ENCODE measurements at places on chromosomes 3 and 15.

DNA sequence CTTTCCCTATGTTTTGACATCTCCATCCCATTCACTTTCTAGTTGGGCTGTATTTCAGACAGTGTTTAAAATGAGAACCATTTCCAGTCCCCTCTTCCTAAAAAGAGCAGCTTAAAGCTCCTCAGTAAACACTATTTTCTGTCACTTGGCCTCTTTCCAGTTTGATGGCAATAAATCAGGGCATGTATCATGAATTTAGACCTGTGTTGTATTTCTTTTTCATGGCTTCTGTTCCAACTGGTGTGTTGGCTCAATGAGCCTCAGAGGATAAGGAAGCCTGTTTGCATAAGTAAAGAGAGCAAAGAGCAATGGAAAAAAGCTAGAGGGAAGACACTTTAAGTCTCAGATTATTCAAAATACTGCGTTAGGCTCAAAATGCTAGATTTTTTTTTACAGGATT is 7.2 kb downstream of the CCDC80 start:
- no peak for DNase-seq

GRCh38 chr15:40302288-40302886 is 5.3 kb downstream of the PLCB2 start:
- no peak for DNase-seq

DNA sequence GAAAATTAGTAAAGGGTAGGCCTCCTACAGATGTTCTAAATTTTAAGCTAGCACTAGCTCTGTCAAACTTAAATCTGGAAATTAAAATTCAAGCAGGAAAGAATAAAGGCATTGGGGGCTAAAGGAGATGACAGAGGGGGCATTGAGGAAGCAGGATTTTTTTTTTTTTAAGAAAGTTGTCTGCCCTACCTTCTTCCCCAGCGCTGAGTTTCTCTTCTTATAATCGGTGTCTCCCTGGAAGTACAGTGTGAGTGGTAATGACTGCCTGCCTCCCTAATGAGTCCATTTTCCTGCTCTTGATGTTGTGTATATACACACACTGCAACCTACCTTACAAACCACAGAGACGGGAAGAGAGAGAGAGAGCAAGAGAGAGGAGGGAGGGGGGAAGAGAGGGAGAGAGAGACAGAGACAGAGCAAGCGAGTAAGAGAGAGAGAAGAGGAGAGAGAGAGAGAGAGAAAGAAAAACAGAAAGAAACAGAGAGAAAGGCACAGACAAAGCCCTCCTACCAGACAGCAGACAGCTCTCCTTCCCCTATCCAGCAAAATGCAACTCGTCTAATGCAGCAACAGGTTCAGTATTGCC is 47.0 kb downstream of the ZBTB20 start:
- peak; percentile 13 for DNase-seq

- no peak for DNase-seq
These were observed 252.9 kb upstream of the ST8SIA2 start for GRCh38 chr15:92140796-92141195.

DNA sequence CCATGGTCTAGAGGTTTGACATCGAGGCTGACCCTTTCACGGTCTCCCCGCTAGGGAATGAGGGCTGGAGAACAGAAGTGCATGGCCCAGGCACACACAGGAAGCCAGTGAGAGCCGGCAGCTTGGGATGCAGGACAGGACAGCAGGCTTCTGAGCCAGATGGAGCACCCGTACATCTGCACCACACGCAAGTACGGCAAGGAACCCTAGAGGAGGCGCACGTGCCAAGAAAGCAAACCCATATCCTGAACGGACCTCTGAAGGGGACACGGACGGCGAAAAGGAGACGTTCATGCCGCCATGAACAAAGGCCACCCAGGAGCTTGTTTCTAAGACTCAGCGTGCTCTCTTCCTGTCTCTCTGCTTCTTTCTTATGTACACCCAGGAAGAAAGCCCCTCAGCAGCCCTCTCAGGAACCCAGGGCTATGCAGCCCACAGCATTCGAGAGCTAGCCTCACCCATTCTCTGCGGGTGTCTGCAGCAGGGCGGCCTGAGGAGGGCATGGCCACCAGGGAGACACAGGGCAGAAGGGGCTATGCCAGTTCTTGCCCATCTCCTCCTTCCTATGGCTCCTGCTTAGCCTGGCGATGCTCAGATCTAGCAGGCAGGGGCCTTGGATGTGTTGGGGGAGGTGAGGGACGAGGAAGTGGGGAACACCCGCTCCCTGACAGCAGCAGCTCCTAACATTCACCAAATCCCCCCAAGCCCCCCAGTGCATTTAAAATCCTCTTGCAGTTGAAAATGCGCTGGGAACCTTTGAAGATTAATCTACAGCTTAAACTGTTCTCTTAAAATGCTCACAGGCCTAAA is 81.3 kb downstream of the PCSK6 start:
- DNase-seq: no peak

DNA sequence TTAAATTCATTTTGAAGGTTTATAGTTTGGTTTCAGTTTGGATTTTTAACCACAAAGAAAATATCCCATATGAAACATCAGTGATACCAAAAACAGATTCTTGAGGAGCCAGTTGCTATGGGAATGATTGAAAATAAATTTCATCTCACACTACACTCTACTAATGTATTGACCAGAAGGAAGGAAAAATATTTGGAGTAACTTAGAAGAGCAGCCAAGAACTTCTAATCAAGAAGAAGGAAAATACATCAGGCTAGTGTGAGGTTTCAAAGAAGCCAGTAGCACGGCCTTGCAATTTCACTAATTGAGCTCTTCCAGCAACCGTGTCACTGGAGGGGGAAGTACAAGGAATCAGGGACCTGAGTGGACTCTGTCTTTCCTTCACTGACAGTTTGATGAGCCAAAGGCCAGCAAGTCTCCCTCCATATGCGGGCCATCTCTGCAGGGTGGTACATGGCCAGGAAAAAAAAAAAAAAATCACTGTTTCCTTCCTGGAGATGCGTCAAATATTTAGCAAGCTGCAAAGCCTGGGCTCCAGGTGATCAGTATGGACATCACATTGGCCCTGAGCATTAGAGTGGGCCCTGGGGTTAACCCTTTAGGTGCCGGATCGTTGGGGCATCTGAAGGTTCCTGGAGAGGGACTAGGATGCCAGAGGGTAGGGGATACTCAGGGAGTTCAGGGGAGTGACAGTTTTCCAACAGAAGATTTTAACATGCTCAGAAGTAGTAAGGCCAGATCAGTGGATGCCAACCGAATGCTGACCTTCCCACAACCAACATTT is 37.1 kb downstream of the SLC12A8 start:
- no peak for DNase-seq

GRCh38 chr3:128222796-128223385 is 69.6 kb downstream of the EEFSEC start:
- no peak for DNase-seq

DNA sequence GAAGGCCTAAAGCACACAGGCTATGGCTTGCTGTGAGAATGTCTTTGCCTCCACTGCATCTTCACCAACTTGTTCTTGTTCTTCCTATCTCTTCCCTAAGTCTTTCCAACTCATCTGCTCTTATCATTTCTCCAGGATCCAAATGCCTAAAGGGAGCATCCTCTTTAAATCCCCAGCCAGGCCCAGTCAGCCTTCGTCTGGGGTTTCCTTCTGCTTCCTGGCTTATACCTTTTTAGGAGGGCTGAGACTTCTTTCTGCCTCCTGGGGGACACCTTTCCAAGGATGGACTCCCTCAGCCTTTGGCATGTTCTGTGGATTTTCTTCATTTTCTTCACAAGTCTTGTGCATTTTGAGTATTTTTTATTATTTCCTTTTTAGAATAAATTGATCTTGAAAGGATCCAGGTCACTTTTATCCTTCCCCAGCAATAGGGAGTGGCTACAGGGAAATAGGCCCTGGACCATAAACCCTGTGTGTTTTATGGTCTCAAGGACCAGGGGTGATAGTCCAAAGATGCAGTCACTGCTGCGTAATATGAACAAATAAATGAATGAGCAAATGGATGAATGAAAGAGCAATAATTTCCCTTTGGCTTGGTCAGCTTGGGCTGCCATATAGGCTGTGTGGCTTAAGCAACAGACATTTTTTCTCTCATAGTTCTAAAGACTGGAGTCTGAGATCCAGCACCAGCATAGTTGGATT is 122.1 kb upstream of the LRIG1 start:
- DNase-seq: no peak

- DNase-seq: no peak
These were observed 33.2 kb downstream of the SLC12A8 start for GRCh38 chr3:125179143-125179883.

DNA sequence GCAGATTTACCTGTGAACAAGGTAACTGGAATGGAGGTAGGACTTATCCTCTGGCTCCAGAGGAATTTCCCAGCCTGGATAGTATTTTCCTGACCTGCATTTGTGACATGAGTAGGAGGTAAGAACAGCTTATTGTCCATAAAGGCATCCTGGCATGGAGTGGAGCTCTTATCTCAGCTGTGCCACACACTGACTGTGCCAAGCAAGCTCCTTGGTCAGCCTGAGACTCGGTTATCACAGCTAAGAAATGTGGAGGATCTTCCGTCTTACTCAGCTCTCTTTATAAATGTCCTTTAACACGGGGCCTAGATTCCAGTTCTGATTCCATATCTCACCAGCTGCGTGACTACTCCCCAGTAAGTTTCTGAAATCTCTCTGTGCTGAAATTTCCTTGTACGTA is 38.9 kb downstream of the SLCO3A1 start:
- DNase-seq: no peak

DNA sequence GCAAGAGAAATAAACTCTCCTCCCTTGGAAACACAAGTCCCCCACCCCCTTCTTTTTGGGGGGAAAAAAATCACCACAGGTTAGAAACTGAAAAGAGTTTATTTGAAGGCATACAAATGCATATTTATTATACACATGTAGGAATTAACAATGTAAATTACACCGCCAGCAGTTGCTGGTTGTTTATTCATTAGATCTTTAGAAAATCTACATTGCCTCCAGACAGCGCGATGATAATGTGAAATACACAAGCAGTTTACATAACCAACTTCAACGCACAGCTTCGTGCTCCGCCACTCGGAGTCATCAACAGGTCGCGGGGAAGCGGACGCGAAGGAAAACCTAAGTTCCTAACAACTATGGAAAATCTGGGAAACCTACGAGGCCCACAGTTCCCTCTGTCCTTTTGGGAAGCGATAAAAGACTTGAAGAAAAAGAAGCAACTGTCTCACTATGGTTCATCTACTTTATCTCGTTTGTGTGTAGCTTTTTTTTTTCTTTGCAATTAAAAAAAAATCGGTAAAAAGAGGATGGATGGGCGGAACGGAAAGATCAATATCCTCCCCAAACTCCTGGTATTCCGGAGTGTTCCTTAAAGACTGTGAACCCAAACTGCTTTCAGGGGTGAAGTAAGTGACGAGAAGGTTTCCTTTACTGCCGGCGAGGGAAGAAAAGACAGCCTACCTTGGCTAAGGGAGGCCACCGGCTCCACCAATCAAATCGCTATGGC is 8.4 kb upstream of the FOXB1 start:
- no peak for DNase-seq

DNA sequence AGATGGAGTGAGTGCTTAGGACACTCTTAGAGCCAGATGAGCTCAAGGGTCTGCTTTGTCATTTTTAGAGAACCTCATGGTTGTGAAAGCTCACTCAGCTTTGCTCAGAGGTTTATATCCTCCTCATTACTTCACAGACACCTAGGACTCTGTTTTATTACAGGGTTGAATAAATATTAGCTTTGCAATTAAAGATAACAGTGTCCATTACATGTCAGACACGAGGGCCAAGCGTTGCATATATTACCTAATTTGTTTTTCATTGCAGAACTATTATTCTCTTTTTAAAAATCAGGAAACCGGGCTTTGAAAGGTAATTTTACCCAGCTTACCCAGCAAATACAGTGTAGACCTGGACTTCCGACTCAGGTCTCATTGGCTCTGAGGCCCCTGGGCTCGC is 16.1 kb downstream of the MAP6D1 start:
- no peak for DNase-seq

DNA sequence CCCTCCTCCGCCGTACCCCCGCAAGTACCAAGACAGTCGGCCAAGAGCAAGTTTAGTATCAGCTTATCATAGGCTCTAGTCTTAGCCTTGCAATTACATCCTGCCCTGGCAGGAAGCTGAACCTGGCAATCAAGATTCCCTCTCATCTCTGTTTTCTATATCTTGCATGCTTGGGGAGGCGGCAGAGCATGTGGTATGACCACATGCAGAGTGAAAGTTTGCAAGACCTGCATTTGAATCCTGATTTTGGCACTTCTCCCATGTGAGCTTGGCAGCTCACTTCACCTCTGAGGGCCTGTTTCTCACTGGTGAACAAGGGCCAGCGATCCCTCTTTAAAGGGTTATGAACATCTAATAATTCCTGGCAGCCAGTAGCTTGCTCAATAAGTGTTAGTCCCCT is 106.1 kb upstream of the FRMD4B start:
- no peak for DNase-seq

DNA sequence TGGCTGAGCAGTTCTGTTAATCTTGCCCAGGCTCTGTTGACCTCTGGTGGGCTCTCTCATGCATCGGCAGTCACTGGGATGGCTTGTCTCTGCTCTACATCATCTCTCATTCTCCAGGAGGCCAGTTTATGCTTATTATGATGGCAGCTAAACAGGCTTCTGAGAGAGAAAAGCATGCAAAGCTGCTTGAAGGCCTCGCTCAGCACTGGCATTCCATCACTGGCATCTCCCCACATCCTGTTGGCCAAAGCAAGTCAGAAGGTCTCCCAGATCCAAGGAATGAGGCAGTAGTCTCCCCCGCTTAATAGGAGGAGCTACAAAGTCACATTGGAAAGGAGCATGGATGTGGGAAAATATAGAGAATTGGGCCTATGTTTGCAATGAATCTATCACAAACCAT is 212.6 kb downstream of the ZNF621 start:
- no peak for DNase-seq

DNA sequence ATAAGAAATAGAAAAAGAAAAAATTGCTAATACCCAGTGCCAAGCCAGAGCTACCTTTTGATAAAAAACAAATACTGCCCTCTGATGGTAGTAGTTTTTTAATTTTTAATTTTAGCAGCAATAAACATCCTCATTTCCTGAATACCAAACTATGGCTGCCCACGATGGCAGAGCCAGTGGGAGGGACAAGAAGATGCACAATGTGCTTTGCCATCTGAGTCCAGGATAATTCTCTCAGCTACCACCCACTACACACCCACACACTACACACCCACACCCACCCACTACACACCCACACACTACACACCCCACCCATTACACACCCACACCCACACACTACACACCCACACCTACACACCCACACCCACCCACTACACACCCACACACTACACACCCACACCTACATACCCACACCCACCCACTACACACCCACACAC is 17.8 kb downstream of the CEP19 start:
- no peak for DNase-seq

DNA sequence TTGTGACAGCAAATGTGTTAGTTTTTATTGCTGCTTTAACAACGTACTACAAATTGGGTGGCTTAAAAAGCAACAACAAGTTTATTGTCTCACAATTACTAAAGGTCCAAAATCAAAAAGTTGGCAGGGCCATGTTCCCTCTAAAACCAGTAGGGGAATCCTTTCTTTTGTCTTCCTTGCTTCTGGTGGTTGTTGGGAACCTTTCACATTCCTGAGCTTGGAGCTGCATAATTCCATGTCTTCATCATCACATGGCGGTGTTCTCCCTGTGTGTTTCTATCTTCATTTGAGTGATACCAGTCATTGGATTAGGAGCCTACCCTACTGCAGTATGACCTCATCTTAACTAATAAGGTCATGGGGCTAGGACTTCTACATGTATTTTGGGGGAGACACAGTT is 7.4 kb downstream of the SPRED1 start:
- no peak for DNase-seq

Data from GM12864 (cell line).